ENCODE measurements at places on chromosomes 11 and 22.

GRCh38 chr11:47443817-47444216 lies 5.1 kb downstream of the RAPSN start:
- no peak for DNase-seq

- DNase-seq, result no peak
Observed at GRCh38 chr22:33803371-33804282, 116.6 kb downstream of the LARGE1 start.

DNA sequence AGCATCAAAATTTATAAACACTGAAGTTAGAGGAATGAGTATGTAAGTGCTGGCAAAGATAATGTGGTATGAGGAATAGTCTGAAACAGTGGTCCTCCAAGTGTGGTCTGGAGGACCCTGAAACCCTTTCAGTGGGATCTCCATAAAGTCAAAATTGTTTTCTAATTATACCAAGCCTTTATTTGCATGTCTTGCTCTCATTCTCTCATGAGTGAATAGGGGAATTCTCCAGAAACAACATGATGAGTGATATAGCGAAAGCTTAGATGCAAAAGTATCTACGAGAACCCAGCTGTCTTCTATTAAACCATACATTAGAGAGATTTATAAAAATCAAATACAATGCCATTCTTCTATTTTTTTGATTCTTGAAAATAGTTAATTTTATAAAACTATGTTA lies 145.0 kb upstream of the RAG2 start:
- no peak for DNase-seq

- DNase-seq, result peak; percentile 40
Observed at GRCh38 chr22:19178065-19178656, 375 bp downstream of the SLC25A1 start.

GRCh38 chr11:94196363-94196762 lies 67.7 kb downstream of the PANX1 start:
- no peak for DNase-seq

- DNase-seq, result no peak
Observed at GRCh38 chr11:118527109-118527508, at the start of gene TTC36. TTC36 (plus strand) TSS chr11:118527474; CDS start chr11:118527495, 21 bp downstream.
